ENCODE measurements at places on chromosomes 1 and 21. TPM values are rescaled to one million over a fixed set of nuclear protein-coding genes. Genes with fewer than 3 reads are reported as not detected.

Gene HHAT
- 2.3 TPM for total RNA-seq

Gene JAM2
- total RNA-seq: 6.8 TPM

DNA sequence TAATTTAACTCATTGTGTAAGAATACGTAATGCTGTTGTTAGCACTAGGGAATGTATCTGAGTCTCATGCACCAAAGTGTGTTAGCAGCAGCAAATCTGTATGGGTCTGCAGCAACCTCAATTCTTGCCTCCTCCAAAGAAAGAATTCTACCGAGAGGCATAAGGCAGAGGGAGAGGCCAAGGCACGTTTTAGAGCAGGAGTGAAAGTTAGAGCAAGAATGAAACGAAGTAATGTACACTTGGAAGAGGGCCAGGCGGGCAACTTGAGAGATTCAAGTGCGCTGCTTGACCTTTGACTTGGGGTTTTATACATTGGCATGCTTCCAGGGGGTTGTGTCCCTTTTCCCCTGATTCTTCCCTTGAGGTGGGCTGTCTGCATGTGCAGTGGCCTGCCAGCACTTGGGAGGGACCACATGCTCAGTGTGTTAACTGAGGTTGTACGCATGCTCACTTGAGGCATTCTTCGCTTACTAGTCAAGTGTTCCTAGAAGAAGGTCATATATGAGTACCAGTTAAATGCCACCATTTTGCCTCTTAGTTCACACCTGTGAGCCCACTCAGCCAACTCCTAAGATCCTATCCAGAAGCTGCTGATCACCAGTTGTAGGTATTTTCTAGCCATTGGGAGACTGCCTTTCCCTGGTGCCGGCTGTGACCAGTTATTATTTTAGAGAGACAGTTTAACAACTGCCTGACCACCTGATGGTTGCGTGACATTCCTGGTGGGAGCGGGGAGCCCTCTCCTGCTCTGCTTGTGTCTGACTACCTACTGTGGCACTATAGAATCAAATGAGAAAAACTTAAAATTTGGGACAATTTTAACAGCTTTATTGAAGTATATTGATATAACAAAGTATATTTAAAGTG is 2.7 kb upstream of the CNN3 start:
- H3K27me3 ChIP-seq: no peaks in the 10 kb centered on the region
- H3K36me3 ChIP-seq: no peaks in the 10 kb centered on the region
- H3K4me1 ChIP-seq: no peaks in the 10 kb centered on the region

DNA sequence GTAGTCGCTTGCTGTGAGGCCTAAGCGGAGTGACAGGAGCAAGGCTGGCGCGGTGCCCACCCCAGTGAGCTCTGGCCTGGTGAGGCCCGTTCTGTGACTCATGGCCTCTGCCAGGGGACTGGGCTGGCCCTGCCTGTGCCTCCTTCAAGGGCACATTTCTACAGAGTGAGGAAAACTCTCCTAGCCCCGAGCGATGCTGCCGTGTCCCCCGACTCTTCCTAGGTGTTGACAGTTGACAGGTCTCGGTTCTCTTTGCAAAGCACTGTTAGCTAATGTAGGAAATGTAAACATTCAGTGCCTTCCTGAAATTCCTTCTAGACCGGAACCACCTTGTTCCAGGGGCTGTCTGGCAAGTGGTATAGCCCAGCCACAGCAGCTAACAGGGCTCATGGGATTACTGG is 43.9 kb downstream of the ABCG1 start:
- no peak overlapping the region for H3K4me3 ChIP-seq
- no peaks in the 10 kb centered on the region for H3K27me3 ChIP-seq
- H3K36me3 ChIP-seq: no peaks in the 10 kb centered on the region
- no peak for DNase-seq

DNA sequence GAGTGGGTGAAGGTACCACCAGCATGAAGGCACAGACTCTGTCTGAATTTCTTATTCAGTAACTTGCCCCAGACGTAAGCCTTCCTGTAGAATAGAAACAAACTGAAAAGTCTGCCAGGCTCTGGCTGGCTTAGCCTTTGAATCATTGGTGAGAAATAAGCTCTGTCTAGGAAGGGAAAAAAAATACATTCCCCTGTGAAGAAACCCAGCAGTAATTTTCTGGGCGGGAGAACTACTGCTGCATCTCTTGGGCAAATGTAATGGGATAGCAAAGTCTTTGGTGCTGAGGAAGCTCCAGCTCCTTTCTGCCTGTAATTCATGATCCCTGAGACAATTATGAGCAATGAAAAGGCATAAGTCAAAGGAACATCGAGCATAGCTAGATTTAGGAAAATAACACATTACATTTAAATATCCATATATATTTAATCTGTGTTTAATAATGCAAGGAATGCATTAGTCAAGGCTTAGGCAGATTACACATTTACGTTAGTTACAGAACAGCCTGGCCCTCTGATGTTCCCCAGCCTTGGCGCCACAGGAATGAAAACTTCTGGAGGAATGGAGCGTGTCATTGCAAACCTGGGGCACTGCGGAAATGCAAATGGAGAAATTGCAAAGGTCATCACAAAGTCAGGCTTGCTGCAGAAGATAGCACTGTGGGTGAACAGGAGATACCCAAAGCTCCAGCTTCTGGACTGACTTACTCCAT is 216.3 kb upstream of the CAMK1G start:
- no peaks in the 10 kb centered on the region for H3K36me3 ChIP-seq
- no peak overlapping the region for H3K27ac ChIP-seq
- H3K27me3 ChIP-seq: no peaks in the 10 kb centered on the region
- H3K4me3 ChIP-seq: no peak overlapping the region
- DNase-seq: no peak
